Activated naive CD4-positive, alpha-beta T cell treated with Interleukin-2 at 50 U/mL for 16 hours (primary cell): ENCODE measurements at places on chromosomes 4 and X.

- DNase-seq = no peak
Observed at GRCh38 chr4:175290401-175290800, 372.2 kb downstream of the ADAM29 start.

- no peak for DNase-seq
Observed at GRCh38 chrX:21798677-21799219, 40.7 kb upstream of the MBTPS2 start.

DNA sequence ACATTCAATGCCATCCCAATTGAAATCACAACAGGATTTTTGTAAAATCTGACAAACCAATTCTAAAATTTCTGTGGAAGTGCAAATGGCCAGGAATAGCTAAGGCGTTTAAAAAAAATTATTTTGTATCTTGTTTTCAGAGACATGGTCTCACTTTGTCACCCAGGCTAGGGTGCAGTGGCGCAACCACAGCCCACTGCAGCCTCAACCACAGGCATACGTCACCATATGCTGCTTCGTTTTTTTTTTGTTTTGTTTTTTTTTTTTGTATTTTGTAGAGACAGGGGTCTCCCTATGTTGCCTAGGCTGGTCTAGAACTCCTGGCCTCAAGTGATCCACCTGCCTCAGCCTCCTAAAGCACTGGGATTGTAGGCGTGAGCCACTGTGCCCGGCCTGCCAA, 24.5 kb downstream of the ZNF41 start:
- no peak for DNase-seq

DNA sequence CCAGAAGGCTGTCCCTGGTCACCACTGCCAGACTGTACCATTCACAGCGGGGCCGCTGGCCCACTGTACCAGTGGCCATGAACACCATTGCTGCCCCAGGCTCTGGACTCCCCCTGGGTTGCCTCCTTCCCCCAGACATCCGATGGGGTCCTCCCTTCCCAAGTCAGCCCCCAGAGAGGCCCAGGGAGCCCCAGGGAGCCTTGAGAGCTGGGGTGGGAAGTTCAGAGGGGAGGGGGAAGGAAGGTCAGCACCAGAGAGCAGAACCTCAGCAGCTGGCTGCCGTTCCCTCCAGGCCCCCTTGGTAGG, 441 bp upstream of the ARHGAP4 start:
- DNase-seq = peak; percentile 17

DNA sequence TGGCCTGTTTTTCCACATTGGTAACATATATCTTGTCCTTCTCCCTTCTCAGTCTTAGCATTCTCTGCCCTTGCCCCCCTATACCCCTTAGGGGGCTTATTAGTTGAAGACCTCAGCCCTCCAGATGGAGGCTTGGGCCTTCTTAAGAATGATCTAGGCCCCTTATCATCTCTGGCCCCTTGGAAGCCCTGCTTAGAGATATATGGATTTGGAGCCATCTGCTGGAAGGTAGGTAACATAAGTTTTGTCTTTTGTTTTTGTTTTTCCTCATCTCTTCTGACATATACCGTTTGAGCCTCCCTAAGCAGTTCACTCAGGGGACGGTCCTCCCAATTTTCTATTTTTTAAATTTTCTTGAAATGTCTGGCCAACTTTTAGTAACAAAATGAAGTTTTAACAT, 48.3 kb upstream of the NAP1L2 start:
- DNase-seq = no peak

DNA sequence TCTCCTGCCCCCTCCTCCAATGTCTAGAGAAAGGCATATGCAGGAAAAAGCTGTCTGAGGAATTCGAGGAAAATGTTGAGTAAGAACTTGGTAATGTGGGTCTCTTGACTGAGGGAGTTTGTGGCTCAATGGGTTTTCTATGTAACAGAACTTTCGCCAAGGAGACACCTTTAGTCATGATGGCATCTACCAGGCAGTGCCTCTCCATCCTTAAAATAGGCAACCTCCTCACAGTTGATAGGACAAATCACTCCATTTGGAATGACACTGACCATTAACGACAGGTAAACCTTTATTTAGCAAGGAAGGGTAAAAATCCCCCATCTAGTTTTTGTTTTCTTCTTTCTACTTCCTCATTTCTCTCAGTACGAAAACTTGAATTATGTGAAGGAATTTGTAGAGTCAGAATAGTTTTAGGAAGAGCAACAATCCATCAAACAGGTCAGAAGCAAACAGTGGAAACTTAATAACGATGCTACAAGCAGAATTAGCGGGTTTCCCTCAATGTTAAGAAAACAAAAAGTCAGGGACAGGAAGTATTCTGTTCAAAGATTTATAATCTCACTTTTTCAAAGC, 2.7 kb downstream of the GSX2 start:
- DNase-seq = no peak

- DNase-seq = peak; percentile 32
Observed at GRCh38 chrX:2693113-2694002, 2.3 kb downstream of the CD99 start.

- no peak for DNase-seq
Observed at GRCh38 chrX:112736310-112736709, 56.6 kb upstream of the LHFPL1 start.

DNA sequence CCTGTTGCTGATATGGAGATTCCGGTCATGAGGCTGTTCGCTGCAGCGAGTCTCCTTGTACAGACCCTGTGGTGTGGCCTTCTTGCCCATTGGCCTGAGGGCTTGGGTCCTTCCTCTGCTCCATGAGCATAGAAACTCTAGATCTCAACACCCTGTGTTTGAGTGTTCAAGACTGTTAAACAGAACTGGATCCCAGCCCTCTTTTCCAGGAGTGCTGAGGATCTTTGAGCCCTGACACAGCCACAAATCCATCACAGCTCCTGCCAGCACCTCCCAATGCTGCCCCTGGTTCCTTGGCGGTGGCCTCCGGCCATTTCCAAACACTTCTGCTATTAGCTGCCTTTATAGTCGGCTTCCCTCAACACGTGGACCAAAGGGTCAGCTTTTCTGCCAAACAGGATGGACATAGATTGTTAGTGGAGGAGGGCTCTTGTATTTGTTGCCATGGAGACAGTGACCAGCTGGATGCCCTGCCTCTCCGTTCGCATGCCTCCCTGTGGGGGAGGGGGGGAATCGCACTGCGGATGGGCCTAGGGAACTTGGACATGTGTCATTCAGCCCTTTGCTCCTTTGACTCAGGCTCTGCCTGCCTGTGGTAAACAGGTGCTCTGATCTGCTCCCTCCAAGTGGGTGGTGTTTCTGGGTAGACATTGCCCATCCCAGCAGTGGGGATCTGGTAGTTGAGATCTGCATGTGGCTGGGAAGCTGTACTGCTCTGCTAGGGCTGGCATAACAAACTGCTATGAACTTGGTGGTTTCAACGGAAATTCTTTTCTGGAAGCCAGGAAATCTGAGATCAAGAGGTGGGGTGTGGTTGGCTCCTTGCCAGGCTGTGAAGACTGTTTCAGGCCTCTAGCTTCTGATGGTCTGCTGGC, 6.9 kb upstream of the WDR1 start:
- DNase-seq = no peak

DNA sequence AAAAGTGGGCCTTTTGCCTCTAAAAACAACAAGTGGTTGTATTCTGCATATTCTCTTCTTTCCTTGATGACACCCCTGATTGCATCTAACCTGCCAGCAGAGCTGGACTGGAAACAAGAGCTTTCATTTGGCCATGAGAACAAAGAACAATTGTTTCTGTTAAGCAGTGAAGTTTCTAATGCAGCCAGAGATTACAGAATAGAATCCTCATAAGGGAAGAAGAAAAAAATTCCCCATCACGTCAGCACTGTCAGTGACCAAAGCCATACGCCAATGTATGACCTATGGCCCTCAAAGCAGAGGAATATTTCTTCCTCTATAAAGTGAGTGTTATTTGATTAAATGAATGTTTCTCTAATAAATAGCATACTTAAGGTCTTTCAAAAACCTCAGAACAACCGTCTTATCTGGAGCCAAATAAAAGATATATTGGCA, 529.1 kb upstream of the INTU start:
- DNase-seq = no peak
